ENCODE measurements at places on chromosomes 11 and 22.

DNA sequence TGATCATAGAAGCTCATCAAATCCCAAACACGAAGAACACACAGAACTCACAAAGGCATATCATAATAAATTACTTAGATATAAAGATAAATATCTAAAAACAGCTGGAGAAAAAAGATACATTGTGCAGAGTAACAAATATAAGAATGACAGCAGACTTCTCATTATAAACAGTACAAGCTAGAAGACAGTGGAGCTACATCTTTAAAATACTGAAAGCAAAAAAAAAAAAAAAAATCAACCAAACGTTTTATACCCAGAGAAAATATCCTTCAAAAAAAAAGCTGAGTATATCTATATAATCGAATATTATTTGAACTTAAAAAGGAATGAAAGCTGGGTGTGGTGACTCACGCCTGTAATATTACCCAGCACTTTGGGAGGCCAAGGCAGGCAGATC is 90.0 kb downstream of the SBF2 start:
- no peak for DNase-seq

DNA sequence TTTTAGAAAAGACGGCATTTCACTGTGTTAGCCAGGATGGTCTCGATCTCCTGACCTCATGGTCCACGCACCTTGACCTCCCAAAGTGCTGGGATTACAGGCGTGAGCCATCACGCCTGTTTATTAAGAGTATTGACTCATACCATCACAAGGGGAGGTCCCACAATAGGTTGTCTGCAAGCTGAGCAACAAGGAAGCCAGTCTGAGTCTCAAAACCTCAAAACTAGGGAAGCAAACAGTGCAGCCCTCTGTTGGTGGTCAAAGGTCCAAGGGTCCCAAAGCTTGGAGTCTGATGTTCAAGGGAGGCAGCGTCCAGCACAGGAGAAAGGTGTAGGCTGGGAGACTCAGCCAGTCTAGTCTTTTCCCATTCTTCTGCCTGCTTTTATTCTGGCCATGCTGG is 32.8 kb upstream of the LDLRAD3 start:
- no peak for DNase-seq

GRCh38 chr11:86916330-86916729 is 38.9 kb downstream of the FZD4 start:
- no peak for DNase-seq

DNA sequence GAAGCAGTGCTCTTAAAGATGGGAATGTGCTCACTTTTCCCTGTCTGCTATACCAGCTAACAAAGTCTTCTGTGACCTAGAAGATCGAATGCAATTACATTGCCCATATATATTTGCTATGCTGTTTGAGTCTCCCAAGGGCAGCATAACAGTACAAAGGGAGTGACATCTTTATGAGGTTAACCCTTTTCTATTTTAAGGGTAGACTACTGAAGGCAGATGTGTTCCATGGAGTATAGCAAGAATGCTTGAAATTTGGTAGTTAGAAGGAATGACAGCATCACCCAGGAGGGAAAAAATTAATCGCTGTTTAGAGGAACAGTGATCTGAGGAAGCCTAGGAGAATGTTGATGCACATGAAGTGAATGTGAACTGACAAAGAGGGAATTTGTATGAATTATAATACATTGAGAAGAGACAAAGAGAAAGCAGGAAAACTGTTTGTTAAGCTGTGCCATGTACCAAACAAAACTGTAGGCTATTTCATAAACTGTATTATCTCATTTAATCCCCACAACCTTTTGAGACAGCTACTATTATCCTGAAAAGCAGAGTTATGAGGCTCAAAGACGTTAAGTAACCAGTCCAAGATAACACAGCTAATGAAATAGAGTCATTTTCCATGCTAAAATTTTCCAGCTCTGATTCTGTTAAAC is 13.0 kb downstream of the MAML2 start:
- DNase-seq: no peak

DNA sequence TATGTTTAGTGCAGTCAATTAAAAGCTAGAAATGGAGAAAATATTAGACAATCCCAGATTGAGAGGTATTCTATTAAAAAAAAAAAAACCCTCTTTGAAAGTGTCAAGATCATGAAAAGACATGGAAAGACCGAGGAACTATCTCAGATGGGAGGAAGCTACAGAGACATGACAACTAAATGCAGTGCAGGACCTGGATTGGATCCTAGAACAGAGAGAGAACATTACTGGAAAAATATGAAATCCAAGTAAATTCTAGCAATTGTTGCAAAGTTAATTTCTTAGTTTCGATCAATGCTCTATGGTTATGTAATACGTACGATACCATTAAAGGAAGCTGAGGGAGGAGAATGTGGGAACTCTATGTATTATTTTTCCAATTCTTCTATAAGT is 43.2 kb downstream of the SLC1A2 start:
- DNase-seq: no peak

DNA sequence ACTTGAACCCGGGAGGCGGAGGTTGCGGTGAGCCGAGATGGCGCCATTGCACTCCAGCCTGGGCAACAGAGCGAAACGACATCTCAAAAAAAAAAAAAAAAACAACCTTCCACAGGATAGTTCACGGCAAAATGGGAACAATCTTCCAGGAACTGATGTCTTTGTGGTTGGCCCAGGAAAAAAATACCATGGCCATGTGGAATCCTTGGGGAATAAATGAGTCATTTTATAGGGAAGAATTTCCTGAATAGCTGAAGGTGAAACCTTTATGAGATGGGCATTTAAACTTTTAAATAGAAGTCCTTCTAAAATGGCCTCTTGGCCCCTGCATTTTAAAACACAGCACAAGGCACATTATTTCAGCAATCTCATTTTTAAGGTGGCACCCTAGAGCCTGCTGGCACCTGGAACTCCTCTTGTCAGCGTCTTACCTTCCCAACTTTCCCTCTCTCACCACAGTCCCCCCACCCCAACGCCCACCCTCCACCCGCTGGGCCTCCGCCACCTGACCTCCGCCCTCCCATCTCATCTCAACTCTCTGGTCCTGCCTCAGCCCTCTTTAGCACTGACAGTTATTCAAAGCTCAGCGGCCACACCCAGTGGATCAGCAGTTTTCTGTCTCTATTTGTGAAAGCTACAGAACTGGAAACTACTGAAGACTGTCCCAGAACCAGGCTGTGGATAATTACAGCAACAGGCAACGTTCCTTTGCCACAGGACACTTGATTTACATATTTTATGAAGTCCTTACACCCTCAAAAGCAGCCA is 43.1 kb downstream of the SCGB1A1 start:
- DNase-seq: no peak

DNA sequence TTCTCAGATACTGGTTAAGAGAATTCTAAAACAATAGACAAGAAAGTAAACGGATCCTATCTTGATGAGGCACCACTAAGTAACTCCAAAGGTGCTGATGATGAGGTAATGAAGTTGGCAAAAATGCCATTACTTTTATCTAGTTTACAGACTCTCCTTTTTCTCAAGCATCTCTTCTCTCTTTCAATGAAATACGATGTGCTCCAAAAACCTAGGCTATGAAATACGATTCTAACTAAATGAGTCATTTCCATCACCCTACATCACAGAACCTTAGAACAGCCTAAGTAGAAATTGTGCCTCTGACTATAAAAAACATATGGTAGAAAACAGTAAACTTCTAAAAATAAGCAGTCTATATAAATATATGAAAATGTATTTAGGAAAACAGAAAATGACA is 58.9 kb upstream of the ARHGAP32 start:
- DNase-seq: no peak

- no peak for DNase-seq
These were observed 132.5 kb downstream of the BARX2 start for GRCh38 chr11:129508163-129508562.

- no peak for DNase-seq
These were observed 4.4 kb downstream of the ASCL2 start for GRCh38 chr11:2265854-2266585.

DNA sequence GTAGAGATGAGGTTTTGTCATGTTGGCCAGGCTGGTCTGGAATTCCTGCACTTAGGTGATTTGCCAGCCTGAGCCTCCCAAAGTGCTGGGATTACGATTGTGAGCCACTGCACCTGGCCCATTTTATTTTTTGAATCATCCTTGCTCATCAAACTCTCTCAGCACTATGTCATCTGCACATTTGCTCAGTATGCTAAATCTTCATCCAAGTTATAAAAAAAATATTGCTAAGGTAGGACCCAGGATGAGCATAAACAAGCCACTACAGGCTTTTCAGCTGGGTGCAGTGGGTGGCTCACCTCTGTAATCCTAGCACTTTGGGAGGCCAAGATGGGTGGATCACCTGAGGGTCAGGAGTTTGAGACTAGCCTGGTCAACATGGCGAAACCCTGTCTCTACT is 510.1 kb upstream of the LARGE1 start:
- DNase-seq: no peak

DNA sequence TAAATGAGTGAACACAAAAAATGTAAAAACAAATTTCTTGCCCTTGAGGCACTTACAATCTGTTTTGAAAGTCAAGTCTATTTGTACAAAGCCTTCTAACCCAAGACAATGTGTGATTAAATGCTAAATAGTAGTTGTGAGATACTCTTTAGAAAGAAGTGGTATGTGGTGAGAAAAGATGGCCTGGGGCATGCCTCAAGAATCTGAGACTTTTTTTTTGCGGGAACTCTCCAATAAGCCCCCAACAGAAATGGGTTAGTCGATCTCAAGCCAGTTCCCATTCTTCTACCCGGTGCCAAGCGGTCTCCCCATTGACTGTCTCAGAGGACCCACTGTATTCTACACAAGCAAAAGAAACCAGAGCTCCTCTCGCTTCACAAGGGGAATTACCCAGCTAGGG is 26.9 kb upstream of the TBCEL start:
- DNase-seq: no peak

- no peak for DNase-seq
These were observed 102.7 kb downstream of the COMMD9 start for GRCh38 chr11:36186340-36187175.

DNA sequence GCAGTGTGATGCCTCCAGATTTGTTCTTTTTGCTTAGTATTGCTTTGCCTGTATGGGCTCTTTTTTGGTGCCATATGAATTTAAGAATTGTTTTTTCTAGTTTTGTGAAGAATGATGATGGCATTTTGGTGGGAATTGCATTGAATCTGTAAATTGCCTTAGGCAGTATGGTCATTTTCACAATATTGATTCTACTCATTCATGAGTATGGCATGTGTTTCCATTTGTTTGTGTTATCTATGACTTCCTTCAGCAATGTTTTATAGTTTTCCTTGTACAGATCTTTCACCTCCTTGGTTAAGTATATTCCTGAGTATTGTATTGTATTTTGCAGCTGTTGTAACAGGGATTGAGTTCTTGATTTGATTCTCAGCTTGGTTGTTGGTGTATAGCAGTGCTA is 18.3 kb upstream of the ZBED5 start:
- DNase-seq: no peak

- no peak for DNase-seq
These were observed 509 bp upstream of the PRRG4 start for GRCh38 chr11:32829157-32829679.

DNA sequence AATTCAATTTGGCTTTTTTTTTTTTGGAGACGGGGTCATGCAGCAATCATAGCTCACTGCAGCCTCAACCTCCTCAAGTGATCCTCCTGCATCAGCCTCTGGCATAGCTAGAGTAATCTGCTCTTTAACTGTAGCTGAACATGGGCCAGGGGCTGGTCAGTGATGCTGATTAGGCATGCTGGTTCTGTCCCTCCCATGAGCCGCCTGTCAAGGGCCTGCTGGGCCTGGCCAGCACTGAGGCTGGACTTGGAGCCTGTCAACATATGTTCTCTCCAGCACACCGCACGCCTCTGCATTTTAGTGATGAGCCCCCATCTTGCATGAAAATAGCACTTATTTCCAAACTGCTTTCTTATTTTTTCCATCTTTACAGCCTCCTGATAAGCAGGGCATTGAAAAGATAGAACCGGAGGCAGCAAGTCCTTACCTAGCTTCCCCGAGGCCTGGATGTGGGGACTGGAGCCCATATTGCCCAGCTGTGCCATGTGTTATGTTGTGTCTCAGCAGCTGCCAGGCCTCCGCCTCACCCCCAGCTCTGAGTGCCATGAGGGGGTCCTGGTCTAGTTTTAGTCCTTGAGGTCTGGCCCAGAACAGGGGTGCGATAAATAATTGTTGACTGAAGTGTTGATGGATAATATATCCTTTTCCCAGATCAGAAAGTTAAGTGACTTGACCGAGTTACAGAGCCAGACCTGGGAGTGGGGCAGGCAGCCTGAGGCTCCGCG is 80.0 kb downstream of the CTTN start:
- DNase-seq: no peak

DNA sequence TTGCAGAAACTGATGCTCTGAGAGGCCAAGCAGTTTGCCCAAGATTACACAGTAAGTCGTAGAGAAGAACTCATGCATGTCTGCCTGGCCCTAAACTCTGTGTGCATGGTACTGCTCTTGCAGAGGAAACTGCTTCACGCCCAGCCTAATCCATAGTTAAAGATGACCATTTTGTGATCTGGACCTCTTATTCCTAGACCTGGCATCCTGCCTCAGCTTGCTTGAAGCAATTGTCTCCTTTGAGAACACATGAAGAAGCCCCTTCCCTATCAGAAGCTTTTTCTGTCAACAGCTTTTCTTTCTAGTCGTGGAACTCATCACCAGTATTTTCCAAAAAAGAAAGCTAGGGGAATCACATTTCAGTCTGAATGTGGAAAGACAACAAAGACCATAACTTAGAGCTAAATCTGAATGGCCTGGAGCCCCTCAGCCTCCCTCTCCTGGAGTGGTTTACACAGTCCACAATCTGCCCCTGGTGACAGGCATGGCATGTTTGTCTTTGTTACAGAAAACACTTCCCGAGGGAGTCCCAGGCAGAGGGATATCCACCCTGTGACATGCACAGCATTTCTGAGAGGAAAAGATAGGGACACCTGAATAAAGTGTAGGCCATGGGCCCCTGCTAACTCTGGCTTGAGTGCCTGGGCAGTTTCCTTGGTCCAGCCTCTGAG is 2.9 kb upstream of the FZD4 start:
- no peak for DNase-seq

DNA sequence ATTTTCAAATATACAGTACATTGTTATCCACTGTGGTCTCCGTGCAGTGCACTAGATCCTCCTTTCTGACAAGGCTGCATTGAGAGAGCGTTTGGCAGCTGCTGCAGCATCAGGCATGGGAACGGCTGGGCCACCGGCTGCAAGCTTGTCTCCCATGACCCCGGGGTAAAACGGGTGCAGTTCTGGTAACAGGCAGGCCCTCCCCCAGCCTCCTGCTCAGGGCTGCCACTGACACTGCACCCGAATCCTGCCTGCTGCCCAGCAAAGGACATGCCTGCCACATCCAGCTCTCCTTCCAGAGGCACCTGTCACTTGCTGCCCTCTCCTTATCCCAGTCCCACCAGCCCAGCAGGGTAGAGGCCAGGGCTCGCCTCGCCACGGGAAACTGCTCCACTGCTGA is 124.5 kb upstream of the TMEM45B start:
- no peak for DNase-seq

GRCh38 chr11:198236-198806 is 5.4 kb downstream of the SCGB1C1 start:
- DNase-seq: no peak

Data from activated CD8-positive, alpha-beta memory T cell treated with anti-CD3 and anti-CD28 coated beads, Interleukin-2, amount 50 U/mL, for 4 hours (primary cell).